Activated CD4-positive, alpha-beta T cell treated with anti-CD3 and anti-CD28 coated beads, Interleukin-2, amount 10 ng/mL, durations not matched to agents 24 days and 14 days (primary cell): ENCODE measurements at places on chromosomes 4 and X. TPM values are rescaled to one million over a fixed set of nuclear protein-coding genes. Genes with fewer than 3 reads are reported as not detected.

DNA sequence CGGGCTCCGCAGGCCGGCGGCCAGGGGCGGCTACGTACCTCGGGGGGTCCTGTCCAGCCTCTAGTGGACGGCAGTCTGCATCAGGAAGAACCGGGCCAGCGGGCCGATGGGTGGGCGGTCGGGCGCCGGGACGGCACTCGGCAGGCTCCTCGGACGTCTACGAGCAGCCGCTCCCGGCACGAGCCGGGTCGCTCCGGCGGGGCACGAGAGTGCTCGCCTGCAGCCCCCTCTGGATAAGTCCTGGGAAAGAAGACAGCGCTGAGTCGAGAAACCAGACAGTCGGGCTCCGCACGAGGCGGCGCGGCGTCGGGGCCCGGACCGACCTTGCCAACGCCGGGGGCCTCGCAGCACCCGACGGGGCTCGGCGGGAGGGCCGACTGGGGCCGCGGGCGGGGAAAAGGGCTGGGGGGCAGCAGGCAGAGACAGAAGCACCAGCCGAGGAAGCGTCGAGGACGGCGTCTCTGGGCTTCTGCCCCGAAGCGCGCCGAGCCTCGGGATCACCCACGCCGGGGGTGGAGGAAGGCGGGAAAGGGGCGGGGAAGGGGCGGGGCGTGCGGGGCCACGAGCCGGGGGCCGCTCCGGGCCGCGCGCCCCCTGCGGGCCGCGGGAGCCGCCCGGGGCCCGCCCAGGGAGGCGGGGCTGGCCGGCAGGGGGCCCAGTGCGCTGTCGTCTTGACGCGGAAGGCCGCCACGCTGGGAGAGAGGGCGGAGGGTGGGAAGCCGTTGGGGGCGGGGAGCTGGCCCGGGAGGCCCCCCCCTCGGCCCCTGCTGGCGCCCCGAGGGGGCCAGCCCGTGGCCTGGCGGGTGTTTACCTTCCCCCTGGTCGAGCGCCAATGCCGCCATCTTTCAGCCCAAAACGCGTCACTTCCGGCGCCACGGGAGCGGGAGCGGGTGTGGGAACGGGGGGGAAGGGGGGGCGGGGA lies 1.9 kb downstream of the KLHL15 start:
- peaks cover 15% of the 10 kb centered on the region for H3K36me3 ChIP-seq
- DNase-seq, result peak; percentile 92
- peak overlapping the region; percentile 86 for H3K27ac ChIP-seq
- peaks cover 2% of the 10 kb centered on the region for H3K27me3 ChIP-seq
- peaks cover 15% of the 10 kb centered on the region for H3K4me1 ChIP-seq

- peaks cover 23% of the 10 kb centered on the region for H3K4me1 ChIP-seq
- peak; percentile 77 for DNase-seq
- peaks cover 78% of the 10 kb centered on the region for H3K27me3 ChIP-seq
- peak overlapping the region; percentile 23 for H3K4me3 ChIP-seq
- H3K36me3 ChIP-seq, result peaks cover 16% of the 10 kb centered on the region
Measured at GRCh38 chr4:13541720-13542576, 2.4 kb downstream of the NKX3-2 start.

The SLC2A9 gene
- 1.6 and 2.4 TPM in 2 replicates for total RNA-seq

- no peaks in the 10 kb centered on the region for H3K27me3 ChIP-seq
- no peak overlapping the region for H3K4me3 ChIP-seq
- peaks cover 33% of the 10 kb centered on the region for H3K4me1 ChIP-seq
- H3K27ac ChIP-seq, result no peak overlapping the region
Measured at GRCh38 chr4:165201806-165202205, 5.6 kb upstream of the KLHL2 start.

DNA sequence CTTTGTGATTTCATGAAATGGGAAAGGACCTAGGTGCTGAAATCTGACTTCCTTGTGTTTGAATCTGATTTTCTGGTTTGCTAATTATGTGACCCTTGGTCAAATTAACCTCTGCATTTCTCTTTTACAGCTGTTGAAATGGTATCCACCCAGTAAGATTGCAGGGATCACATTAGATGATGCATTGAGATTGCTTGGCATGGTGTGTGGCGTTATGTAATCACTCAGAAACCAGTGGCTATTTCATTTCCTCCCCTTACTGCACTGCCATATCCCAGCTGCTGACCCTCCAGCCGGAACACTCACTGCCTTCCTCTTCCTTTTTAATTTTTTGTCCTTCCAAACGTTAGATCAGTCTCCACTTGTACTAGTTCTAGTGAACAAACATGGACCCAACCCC lies 79.0 kb downstream of the KLHL8 start:
- no peak overlapping the region for H3K4me3 ChIP-seq
- no peaks in the 10 kb centered on the region for H3K27me3 ChIP-seq
- no peak overlapping the region for H3K27ac ChIP-seq

DNA sequence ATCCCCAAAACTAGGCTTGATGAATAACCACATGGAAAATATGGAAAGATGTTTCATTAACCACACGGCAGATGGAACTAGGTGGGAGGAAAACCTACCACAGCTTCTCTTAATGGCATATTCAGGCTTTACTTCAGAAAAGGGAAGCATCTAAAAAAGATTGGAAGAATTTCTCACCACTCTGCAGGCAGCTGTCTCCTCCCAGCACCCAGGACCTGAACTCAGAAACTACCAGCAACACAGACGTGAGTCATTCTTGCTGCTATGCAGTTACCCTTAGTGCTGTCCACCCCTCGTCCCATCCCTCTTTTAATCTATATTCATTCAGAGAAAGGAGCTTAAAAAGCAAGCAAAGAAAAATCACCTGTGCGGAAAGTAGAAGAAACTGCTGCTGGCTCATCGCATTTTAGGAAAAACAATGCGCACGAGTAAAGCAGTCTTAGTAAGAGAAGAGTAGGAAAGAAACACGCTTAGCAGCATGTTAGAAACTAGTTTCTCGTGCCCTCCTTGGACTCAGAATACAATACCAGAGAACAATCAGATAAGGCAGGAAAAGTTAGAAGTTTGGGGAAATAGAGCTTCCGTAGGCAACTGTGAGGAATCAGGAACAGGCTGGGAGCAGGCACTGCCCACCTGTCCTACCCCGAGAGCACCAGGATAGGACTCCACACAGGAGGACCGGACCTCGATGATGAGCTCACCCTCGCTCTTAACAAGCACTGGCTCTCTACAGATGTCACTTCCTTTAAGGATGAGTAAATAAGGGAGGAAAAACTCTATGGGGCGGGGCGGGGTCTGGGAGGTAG lies 48.1 kb upstream of the ENPP6 start:
- H3K27ac ChIP-seq, result peak overlapping the region; percentile 77
- peaks cover 62% of the 10 kb centered on the region for H3K4me1 ChIP-seq
- peak overlapping the region; percentile 59 for H3K4me3 ChIP-seq

The BMP3 gene
- total RNA-seq, result not detected in 2 replicates

GRCh38 chr4:3190549-3190948 lies 58.4 kb upstream of the MSANTD1 start:
- DNase-seq, result no peak
- H3K4me3 ChIP-seq, result no peak overlapping the region
- peaks cover 28% of the 10 kb centered on the region for H3K4me1 ChIP-seq
- peaks cover 47% of the 10 kb centered on the region for H3K36me3 ChIP-seq
- H3K27me3 ChIP-seq, result no peaks in the 10 kb centered on the region

The NKX1-1 gene
- not detected in 2 replicates for total RNA-seq

GRCh38 chr4:189445613-189446012 lies 495.1 kb upstream of the FRG1 start:
- no peak overlapping the region for H3K4me3 ChIP-seq
- H3K27me3 ChIP-seq, result no peaks in the 10 kb centered on the region

The POU3F4 gene
- not detected in 2 replicates for total RNA-seq

DNA sequence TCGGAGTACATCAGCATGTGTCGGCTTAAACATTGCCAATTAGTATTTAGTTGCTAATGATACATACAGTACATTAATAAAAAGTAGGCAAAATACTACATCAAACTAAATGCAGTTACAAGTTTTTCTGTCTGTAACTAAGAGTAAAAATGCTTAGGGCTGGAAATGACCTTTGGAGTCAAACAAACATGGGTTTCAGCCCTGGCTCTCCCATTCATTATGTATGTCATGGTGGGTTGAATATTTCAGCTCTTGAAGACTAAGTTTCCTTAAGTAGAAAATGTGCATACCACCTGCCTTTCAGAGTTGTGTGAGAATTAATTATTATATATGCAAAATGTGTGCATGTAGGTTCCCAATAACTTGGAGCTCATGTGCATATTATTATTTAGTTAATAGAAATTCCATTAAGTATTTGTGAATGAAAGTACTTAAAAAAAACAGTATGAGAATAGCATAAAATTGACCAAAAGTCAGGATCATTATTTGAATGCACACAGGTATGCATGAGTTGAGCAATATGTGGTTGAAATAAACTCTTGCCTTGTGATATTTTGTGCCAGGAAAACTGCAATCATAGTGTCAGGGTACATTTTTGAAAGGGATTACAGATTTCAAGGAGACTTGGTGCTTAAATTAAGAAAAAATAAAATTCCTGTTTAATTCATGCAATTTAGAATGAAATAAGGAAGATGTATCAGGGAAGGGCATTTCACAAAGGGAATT lies 2048.7 kb downstream of the PCDH7 start:
- no peaks in the 10 kb centered on the region for H3K36me3 ChIP-seq
- DNase-seq, result no peak
- H3K27ac ChIP-seq, result no peak overlapping the region
- H3K4me3 ChIP-seq, result no peak overlapping the region
- H3K27me3 ChIP-seq, result no peaks in the 10 kb centered on the region

DNA sequence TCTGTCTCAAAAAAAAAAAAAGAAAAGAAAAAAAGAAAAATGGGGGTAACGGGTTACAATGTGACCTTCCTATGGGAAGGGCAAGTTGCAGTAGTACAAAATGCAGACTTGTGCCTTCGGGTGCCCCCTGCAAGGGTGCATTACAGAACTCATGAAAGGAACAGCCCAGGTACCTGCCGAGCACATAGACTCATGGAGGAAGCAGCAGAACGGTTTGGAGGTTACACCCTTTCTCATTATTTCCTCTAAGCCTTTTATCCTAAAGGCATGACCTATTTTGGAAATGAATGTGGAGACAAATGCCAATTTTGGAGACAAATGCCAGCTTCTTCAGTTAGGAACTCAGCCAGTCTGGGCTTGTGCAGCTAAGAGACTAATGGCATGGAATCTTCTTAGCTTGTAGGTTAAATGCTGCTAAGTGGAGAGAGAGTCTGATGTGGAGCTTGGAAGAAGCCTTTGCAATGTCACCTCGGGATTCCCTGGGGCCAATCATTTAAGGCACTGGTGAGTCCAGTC lies 44.1 kb upstream of the PRKX start:
- DNase-seq, result no peak
- no peak overlapping the region for H3K27ac ChIP-seq
- H3K4me3 ChIP-seq, result no peak overlapping the region
- no peaks in the 10 kb centered on the region for H3K36me3 ChIP-seq
- no peaks in the 10 kb centered on the region for H3K4me1 ChIP-seq

DNA sequence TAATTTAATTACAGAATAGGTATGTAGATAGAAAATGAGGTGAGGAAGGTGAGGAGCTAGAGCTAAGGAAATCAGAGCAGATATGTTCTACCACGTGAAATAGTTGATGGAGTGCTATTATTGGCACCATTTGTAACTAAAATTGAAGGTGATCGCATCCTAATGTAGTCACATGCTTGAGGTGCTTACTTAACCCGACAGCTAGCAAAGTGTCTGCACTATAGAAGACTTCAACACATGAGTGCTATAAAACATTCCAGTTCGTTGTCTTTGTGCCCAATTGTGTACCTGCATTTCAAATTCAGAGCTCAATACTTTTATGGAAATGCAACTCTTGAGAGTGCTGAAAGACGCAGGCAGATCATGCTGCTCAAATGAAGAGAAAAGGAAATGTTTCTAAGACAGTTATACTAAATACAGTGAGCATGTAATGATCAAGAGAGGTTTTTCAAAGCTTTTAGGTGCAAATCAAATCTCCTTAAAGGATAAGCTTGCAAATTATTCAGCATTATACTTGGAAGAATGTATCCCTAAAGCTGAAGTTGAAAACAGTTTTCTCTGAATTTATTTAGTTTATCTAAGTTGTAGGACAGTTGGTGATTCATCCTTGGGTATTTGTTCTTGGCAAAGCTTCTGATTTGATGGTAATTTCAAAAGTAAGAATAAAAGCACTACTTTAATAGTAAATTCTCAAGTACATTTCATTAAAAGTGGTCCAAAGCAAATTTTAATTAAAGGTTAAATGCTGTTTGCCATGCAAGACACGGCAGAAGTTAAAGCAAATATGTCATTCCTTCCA lies 223.9 kb upstream of the EPHA5 start:
- no peaks in the 10 kb centered on the region for H3K4me1 ChIP-seq
- no peaks in the 10 kb centered on the region for H3K36me3 ChIP-seq
- DNase-seq, result no peak
- no peak overlapping the region for H3K27ac ChIP-seq
- H3K27me3 ChIP-seq, result no peaks in the 10 kb centered on the region

The ETDA gene
- not detected in 2 replicates for total RNA-seq

GRCh38 chr4:87390551-87390890 lies 467 bp downstream of the HSD17B11 start:
- peaks cover 8% of the 10 kb centered on the region for H3K27me3 ChIP-seq
- H3K4me3 ChIP-seq, result peak overlapping the region; percentile 93
- peak overlapping the region; percentile 88 for H3K27ac ChIP-seq
- H3K36me3 ChIP-seq, result peaks cover 11% of the 10 kb centered on the region

GRCh38 chr4:129176864-129177263 lies 80.9 kb downstream of the C4orf33 start:
- H3K36me3 ChIP-seq, result no peaks in the 10 kb centered on the region
- peaks cover 12% of the 10 kb centered on the region for H3K27me3 ChIP-seq
- no peak overlapping the region for H3K4me3 ChIP-seq
- H3K27ac ChIP-seq, result no peak overlapping the region

- H3K27me3 ChIP-seq, result no peaks in the 10 kb centered on the region
- H3K4me3 ChIP-seq, result no peak overlapping the region
- no peak for DNase-seq
- H3K4me1 ChIP-seq, result no peaks in the 10 kb centered on the region
Measured at GRCh38 chr4:138053641-138054301, 188.4 kb downstream of the SLC7A11 start.

DNA sequence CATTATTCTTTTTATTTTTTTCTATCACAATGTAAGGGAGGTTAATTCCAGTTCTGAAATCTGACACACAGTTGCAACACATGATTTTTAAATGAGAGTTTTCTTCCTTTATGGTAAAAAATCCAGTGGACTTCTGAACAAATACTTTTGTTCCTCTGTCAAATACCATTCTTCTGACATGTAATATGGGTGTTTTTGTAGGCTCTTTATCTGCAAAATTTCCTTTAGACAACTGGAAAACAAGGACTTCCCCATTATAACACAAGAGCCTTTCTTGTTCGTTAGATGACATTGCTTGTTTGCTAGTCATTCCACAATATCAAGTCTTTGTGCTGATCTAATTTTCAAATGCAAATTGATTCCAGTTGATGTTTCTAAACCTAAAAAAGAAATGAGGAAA lies 7.7 kb downstream of the FANCB start:
- no peak for DNase-seq
- H3K4me3 ChIP-seq, result no peak overlapping the region
- H3K4me1 ChIP-seq, result peaks cover 5% of the 10 kb centered on the region
- H3K36me3 ChIP-seq, result peaks cover 29% of the 10 kb centered on the region

- no peak overlapping the region for H3K27ac ChIP-seq
- no peaks in the 10 kb centered on the region for H3K4me1 ChIP-seq
- H3K27me3 ChIP-seq, result no peaks in the 10 kb centered on the region
- no peak for DNase-seq
Measured at GRCh38 chrX:48086082-48086481, 14.6 kb upstream of the ZNF630 start.
